ENCODE measurements at places on chromosomes 2 and 18.
A peak's percentile ranks its signal among the peaks of the same experiment; 100 is the strongest.

- no peak for DNase-seq
These were observed 104.5 kb downstream of the EPHA4 start for GRCh38 chr2:221467610-221468009.

- DNase-seq, result no peak
These were observed 54.0 kb downstream of the EMILIN2 start for GRCh38 chr18:2900684-2901422.

GRCh38 chr2:176454893-176455815 lies 185.9 kb downstream of the MTX2 start:
- DNase-seq, result peak; percentile 77

DNA sequence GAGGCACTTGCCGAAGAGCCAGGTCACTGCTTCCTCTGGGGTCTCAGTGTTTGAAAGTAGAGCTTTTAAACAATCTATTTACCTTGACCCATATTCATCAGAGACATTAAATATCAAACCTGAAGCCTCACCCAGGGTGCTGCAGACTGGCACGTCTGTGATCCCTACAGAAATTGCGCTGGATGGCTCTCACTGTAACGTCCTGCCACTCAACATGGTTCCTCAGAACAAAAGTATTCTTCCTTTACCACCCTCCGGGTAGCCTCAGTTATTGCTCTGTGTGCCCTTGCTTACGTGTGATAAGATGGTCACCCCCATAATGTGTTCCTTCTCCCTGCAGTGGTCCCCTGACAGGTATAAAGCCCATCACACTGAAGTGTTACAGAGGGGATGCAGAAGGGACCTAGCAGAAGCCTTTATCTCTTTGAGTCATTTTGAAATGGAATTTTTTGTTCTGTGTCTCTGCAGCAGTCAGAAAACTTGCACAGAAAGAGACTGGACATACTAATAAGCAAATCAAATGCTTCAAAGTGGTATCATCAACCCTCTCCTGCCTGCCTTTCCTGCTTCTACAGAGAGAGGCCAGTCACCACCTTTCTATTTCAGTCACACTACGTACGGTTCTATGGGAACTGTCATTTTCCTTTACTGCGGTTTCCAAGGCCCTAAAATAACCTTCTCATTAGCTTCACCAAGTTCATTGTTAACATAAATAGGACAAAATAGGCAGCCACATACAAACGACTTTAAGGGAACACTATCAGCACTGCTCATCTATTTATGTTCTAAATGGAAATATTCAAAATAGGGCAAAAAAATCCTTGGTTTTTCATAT lies 86.8 kb downstream of the METTL8 start:
- no peak for DNase-seq

GRCh38 chr18:21084511-21085078 lies 27.0 kb downstream of the ROCK1 start:
- DNase-seq, result no peak

DNA sequence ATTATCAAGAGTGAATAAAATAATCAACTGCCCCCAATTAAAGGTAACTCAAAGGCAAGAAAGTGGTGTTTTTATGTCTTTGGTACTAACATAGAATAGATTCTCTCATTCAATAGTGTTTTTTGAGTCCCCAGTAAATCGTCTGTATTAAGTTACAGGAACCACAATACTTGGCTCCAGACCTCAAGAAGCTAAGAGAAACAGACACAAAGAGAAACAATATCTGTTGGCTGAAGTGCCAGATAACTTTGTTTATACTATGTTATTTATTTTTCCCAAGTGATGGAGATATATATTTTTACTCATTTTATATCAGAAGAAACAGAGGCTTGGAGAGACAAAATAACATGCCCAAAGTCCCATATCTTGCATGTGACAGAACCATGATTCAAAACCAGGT lies 201.7 kb upstream of the HNRNPA3 start:
- DNase-seq, result no peak

DNA sequence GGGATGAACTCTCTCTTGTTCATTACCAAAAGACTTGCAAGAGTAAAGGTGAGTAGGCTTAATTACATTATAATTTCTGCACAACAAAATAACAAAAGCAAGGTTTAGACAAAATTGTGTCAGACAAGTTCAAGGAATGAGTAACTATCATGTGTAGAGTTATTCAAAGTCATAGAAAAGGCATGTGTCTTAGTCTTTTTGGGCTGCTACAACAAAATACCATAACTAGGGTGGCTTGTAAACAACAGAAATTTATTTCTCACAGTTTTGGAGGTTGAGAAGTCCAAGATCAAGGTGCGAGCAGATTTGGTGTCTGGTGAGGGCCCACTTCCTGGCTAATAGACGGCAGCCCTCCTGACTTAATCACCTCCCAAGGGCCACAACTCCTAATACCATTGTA lies 37.6 kb downstream of the IL1R2 start:
- no peak for DNase-seq

DNA sequence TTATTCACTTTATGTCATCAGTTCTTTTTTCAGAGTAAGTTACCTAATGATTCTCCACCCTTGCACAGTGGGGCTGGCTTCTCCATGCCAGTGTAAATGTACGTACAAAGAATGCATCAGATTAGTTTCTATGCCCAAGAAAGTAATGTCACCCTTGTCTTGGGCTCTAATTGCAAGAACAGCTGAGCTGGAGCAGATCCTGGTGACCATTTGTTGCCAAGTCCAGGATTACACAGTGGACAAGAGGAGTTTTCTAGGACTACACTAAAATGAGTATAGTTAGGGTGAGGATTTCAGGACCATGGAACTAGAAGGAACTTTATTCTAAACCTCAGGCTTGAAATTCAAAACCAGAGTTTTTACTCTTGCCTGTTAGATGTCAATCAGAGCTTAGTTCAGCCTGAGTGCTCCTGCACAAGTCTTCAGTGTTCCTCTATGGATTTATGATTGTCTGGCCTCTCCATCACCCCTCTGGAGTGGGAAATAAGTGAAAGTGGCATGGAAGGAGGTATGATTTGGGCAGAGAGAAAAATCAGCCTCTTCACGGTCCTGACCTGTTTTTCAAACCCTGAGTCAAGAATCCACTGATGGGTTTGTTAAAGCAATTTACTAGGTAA lies 29.8 kb downstream of the PCBP1 start:
- no peak for DNase-seq

- DNase-seq, result no peak
These were observed 237.5 kb downstream of the LDLRAD4 start for GRCh38 chr18:13455960-13456481.

- no peak for DNase-seq
These were observed 20.1 kb downstream of the ZAP70 start for GRCh38 chr2:97733341-97734035.

- DNase-seq, result no peak
These were observed 52.1 kb downstream of the BOLA3 start for GRCh38 chr2:74095632-74096031.

GRCh38 chr2:212534336-212534735 lies 4.3 kb downstream of the ERBB4 start:
- no peak for DNase-seq

- DNase-seq, result no peak
These were observed 51.8 kb downstream of the CTIF start for GRCh38 chr18:48590678-48591077.

- no peak for DNase-seq
These were observed 1.6 kb downstream of the ZNF516 start for GRCh38 chr18:76493213-76494161.

- DNase-seq, result no peak
These were observed 33.0 kb upstream of the ARL5A start for GRCh38 chr2:151861174-151861573.

DNA sequence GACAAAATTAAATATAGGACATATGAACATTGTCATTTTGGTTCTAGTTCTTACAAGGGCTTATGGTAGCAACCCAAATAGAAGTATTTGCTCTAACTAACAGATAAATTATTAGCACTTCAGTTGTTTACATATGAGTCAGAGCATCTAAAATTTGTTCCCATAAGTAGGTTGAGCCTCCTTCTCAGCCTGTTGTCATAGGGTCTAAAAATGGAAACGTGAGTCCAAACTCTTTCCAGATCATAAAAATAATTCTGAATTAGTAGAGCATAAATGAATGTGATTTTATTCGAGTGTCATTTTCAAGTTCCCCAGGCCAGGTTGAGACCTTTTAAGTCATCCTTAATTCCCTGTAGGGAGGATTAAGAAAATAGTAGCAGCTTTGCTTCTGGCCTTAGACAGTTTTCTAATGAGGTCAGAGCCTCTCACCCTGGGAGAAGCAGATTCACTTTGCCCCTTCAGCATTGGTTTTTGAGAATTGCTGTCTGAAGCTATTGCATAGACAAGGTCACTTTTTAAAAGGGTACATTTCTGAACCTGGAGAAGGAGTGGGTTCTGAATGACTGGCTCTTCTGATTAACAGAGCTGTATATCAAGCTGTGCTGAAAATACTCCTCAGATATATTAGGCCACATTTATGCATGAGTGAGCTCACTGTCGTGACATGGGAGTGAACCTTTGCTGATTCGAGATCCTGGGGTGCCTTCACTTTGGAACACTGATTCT lies 164.3 kb downstream of the NEDD4L start:
- DNase-seq, result no peak

DNA sequence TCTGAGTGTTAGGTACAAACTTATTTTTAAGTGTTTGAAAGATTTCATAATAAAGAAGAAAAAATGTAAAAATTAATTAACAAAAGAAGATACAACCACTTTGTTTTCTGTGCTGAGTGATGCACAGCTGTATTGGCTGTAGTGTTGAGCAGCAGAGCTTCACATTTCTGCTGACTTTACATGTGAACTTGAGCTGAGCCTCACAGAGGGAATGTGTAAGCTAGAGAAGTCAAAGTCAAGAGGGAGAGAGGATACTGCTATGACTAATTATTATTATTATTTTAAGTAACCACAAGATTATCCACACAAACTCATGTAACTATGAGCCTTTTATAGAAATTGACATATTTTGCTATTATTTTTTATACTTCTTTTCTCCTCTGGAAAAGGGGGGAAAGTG lies 159.1 kb upstream of the ZSWIM2 start:
- no peak for DNase-seq

DNA sequence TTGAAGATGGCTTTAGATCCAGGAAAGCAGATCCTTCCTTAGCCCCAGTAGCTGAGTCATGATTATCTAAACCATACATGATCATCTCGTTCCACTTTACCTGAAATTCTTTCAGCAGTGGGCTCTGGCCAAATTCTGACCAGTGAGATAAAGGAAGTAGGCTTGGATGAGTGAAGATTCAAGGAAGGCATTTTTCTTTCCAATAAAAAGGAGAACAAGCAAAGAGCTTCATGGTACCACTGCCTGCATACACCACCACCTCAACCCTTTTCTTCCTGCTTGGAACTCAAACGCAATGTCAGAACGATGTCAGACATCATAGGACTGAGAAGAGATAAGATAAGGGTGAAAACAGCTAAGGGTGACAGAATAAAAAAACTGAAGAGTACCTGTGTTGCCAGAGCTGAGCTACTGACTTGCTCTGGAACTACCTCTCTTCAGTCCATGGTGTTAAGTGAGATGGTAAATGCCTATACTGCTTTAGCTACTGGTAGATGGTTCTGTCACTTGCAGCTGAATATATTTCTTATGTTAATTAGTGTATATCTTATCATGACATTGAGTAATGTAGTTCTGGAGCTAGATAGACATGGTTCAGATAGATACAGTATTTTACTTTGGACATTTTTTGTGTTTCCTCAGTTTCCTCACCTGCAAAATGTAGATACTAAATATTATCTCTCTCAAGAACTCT lies 58.7 kb upstream of the ACVR1 start:
- no peak for DNase-seq

DNA sequence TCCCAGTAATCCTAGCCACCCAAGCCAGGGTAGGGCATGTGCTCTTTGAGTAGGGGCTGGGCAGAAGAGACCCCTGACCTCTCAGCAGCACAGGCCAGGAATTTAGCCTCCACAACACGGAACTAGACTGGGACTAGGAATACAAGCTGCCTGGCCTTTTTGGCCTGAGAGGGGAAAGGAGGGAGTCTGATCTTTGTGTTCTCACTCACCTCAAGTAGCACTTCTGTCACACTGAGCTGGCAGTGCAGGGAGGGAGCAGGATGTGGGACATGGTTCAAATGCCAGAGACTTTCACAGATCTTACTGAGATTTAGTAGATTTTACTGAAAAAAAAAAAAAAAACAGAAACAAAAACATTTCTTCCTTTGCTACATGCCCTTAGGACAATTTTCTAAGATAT lies 395.2 kb downstream of the CMPK2 start:
- no peak for DNase-seq

- DNase-seq, result no peak
These were observed 40.5 kb downstream of the ANTXR1 start for GRCh38 chr2:69053416-69053965.

DNA sequence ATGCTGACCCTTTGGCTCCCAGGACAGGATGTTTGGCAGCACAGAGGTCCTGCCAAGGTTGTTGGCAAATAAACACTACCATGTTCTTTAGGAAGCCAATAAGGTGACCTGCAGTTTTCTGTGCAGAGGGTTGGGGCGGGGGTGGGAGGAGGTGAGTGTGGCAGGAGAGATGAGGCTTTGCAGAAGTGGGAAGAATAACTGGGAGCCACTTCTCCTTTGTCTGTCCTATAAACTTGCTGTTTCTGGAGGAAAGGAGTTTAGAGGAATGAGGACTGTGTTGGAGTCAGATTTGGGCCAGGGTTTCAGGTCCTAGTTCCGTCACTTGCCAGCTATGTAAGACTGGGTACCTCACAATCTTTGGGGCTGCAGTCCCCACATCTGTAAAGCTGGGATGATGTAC lies 187.6 kb upstream of the SPRED2 start:
- no peak for DNase-seq

- no peak for DNase-seq
These were observed 57.6 kb upstream of the ZNF519 start for GRCh38 chr18:14189858-14190257.

GRCh38 chr2:214575030-214575429 lies 164.2 kb downstream of the VWC2L start:
- DNase-seq, result no peak

DNA sequence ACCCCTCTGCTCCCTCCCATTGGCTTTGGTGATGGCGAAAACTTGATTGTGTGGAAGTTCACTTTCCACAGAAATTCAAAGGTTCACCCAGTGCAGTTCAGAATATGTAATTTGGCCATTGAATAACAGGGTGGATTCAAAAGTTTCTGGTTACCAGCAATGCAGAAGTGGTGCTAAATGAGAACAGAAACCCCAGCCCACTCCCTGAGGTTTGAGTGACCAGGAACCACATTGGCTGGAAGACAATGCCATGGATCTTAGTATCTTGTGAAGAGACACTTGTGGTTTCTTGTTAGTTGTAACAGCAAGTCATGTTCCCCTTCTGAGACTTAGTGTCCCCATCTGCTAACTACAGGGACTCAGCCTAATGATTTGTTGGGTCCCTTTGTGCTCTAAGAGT lies 49.8 kb downstream of the QPCT start:
- no peak for DNase-seq

DNA sequence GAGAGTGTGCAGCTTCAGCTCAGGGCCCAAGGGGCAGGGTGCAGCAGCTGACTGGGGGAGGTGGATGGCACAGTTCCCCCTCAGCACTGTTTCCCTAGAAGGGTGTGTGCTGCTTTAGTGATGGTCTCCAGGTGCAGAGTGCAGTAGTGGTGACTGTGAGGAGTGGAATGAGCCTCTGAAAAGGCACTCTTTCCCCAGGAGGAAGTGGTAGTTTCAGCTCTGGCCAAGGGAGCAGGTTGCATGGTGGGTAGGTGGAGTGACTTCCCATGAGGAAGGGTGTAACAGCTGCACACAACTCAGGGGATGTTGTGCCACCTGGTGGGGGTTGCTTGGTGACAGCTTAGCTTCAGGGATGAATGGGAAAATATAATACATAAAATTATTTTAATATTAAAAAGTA lies 251.5 kb upstream of the NXPH2 start:
- no peak for DNase-seq

- DNase-seq, result no peak
These were observed 781.3 kb upstream of the NRXN1 start for GRCh38 chr2:51813247-51813646.

- no peak for DNase-seq
These were observed 35.5 kb downstream of the RPRD1A start for GRCh38 chr18:36031903-36032302.

Data from amygdala (tissue), 56 donors.